ENCODE measurements at places on chromosomes 7 and 10.

- DNase-seq: peak; percentile 6
These were observed 6.4 kb upstream of the MSS51 start for GRCh38 chr10:73439605-73440312.

DNA sequence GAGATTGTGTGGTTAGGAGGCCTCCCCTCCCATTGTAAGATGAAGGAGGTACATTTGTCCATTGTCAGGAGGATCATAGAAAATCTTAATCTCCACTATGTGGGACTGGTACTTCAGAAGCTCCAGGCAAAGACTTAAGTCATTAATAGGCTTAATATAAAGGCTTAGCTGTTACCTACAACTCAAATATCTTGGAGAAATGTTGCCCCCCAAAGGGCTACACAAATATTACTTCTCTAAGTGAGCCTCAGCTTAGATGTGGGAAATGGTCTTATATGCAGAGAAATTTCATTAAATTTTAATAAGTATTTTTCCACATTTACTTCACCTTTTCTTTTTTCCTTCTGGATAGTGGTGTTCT lies 27.2 kb downstream of the TAS2R41 start:
- no peak for DNase-seq

DNA sequence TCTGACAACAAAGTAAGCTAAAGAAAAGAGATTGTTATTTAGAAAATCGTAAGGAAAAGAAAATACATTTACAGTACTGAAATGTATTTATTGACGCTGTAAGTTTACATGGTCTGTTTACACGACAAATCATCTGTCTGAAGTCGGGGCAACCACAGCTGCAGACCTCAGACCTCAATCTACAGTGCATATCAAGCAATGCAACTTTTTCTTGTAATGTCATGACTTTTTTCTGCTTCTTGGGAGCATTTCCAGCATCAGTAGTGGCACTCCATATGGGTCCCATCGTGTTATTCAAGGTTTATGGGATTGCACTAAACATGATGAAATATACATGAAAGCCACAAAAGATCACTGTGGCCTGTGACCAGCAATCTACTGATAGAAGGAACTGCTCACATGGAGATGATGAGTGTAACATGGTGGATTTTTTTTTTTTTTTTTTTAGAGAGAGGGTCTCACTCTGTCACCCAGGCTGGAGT lies 77.1 kb downstream of the MTPN start:
- no peak for DNase-seq

GRCh38 chr7:157565201-157565626 lies 228.4 kb downstream of the DNAJB6 start:
- no peak for DNase-seq

DNA sequence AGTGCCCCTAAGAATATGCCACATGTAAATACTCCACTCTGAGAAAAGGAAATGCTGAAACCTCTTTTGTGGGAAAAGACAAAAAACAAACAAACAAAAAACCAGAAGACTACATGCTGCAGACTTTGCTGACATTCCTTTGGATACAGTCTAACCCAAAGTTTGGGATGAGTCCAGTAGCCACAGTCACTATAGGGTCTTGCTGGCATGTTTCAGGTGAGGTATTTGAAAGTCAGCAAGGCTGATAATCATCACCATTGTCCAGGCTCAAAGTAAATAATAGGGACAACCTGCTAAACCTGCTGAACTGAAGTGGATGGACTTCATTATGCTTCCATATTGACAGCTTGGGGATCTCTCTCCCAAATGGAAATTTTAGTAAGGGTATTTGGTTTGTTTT lies 1087.0 kb upstream of the LRRTM3 start:
- DNase-seq: no peak

DNA sequence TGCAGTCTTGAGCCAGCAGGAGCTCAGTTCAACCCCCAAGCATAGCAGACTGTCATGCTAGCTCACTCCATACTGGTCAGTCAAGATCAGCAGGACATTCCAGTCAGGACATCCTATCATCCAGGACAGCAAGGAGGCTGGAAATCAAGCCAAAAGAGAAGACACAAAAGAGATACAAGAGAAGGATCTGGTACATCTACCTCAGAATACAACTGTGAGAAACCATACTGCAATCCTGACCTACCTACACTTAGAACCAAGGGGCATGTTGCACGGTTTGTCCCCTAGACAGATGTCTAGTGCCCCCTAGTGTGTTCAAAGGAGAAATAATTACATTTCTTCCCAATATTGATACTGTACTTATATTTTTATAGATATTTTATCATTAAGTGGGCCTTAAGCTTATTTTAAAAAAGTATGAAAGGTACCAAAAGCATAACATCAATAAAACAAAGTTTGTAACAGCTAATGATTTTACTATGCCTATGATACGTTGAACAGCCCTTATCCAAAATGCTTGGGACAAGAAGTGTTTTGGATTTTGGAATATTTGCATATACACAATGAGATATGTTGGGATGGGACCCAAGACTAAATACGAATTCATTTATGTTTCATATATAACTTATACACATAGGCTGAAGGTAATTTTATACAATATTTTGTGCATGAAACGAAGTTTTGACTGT lies 26.7 kb downstream of the ERCC6 start:
- DNase-seq: peak; percentile 40

DNA sequence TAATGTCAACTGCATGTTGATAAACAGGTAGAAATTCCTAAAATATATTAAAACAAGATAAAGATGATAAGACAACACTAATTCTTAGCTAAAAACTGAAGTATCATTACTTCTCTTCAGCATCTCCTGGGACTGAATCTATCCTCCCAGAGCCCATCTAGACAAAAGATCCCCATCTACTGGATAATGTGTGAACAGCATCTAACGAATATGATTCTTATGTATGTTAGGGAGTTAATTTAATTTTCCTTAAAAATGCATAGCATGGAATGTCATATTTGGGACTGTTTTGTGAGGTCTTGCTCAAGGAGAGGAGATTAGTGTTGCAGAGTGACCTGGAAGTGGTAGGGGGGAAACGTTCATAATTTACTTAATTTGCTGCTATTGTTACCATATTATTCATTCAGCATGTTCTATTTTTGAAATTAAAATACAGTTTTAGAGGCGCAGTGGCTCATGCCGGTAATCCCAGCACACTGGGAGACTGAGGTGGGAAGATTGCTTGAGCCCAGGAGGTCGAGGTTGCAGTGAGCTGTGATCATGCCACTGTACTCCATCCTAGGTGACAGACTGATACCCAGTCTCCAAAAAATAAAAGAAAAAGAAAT lies 305.1 kb upstream of the CSTF2T start:
- no peak for DNase-seq

- DNase-seq: no peak
These were observed 53.5 kb upstream of the ARHGAP21 start for GRCh38 chr10:24777196-24777595.

DNA sequence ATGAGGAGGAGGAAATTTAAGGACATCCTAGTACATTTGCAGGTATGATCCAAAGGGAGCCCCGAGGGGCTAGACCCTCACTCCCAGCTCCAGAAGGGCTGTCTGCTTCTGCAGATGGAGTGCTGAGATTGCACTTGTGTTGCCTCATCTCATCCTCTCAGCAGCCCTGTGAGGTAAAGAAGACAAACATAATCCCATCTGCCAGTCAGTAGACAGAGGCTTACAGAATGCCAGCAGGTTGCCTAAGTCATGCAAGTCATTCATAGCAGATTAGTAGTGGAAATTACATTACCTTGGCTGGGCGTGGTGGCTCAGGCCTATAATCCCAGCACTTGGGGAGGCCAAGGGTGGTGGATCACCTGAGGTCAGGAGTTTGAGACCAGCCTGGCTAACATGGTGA lies 45.4 kb downstream of the BLVRA start:
- no peak for DNase-seq

Data from NCI-H1436 (cell line).